ENCODE measurements at places on chromosomes 4 and X.

GRCh38 chr4:148812101-148812500, 369.9 kb upstream of the NR3C2 start:
- DNase-seq = no peak

GRCh38 chrX:118355225-118355920, 9.5 kb downstream of the WDR44 start:
- DNase-seq = peak; percentile 14

- peak; percentile 70 for DNase-seq
These were observed 21.0 kb downstream of the MSN start for GRCh38 chrX:65688403-65688871.

DNA sequence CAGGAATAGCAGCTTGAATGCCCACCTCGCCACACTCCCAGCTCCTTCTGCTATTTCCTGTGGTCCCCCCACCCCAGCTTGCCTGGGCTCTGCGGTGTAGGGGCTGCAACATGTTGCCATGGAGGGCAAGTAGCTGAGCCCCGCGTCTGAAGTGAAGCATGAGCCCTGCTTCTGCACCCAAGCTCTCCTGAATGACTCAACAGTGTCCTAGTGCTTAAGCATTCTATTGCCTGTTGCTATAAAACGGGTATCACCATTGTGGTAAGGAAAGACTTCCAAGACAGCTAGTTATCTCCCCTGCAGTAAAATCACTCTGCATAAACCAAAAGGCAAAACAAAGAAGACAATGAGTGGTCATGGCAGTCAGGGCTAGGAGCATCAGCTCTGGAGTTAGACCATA, 31.4 kb upstream of the SPATA4 start:
- peak; percentile 7 for DNase-seq

DNA sequence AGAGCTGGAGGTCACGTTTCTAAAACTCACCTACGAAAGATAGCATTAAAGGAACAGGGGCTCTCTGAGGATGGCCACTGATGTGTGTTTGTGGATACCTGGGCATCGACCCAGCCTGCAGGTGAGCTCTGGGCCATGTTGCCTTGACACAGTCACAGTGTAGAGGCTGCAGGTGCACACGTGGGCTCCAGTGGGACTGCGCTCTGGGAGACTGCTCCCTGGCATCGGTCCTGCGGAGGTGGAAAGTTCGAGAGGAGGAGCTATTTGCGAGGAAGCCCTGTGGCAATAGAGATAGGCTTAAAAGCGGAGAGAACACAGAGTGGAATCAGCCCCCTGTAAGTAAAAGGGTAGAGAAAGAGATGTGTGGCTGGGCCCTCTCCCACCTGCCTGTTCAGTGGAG, 12.3 kb upstream of the TADA2B start:
- no peak for DNase-seq

GRCh38 chr4:126215759-126216158, 901.0 kb downstream of the FAT4 start:
- DNase-seq = no peak

DNA sequence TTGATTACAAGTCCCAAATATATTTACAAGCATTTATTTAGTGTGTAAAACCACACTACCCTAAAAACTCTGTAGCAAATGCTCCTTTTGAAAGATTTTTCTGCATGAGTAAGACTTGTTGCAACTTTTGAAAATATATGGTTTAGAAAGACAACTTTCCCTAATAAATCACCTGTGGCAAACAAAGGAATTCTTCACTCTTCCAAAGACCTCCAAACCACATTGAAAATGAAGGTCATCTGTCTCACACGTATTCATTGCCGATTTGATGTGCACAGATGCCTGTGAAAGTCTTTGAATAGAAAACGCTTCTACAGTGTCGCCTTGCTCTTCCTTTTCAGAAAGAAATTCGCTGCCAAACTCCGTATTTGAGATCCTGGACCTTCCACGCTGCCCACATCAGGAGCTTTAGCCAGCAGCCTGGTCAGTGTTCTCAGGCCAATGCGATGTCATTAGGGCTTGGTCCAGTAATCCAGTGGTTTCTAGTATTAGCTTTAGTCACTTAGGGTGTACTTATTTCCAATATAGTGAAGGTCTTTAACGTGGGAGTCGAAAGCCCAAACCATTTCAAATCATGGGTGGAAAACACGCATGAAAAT, 22.2 kb downstream of the SPINK2 start:
- DNase-seq = no peak

GRCh38 chr4:67743194-67743593, 11.0 kb downstream of the GNRHR start:
- DNase-seq = no peak

DNA sequence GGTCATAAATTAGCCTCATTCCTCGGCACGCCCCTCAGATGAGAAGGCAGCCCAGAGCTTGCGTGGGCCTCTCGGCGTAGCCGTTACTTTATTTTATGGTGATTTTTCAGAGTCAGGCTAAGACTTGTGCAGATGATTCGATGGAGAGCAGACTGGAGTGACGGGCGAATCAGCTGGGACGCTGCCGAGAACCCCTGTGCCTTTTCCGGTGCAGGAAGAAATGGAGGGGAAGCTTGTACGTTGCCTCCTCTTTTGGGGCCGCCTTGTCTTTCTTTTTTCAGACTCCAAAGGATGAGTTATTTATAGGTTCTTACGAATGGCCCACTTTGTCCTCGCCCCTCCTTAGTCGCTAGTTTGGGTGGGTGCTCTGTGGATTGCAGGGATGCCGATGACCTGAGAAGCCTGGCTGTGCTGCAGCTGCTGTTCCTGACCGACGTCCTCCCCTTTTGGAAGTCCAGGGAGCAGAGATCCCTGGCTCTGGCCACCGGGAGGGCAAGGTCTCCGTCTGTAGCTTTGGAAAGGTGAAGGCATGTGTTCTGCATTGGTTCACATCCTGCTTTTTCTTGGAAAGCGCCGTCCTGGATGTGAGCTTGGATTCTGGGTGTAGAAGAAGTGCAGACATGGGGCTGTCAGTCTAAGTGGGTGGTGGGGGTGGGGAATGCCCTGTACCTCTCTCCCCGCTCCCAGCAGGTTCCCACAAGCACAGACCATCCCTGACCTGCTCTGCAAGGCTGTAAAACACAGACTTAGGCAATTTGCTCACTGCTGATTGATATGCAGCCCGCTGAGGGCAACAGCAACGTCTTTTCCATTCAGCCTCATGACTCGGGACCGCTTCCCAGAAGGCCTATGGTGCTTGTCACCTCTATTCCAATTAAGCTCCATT, 9.3 kb downstream of the SORCS2 start:
- DNase-seq = no peak

DNA sequence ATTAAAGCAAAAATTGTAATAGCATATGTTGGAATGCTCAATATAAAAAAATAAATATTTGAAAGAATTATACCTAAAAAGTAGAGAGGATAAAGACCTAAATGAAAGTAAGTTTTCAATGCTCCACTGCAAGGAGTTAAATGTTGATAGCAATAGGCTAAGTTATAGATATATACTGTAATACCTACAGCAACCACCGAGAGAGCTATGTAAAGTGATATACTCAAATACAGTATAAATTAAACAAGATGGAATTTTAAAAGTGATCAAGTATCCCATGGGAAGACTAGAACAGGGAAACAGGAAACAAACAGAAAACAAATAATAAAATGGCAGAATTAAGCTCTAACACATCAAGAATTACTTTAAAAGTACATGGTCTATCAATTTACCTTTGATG, 73.9 kb downstream of the CASP3 start:
- no peak for DNase-seq

GRCh38 chr4:148442832-148443511, 758 bp upstream of the NR3C2 start:
- peak; percentile 1 for DNase-seq

DNA sequence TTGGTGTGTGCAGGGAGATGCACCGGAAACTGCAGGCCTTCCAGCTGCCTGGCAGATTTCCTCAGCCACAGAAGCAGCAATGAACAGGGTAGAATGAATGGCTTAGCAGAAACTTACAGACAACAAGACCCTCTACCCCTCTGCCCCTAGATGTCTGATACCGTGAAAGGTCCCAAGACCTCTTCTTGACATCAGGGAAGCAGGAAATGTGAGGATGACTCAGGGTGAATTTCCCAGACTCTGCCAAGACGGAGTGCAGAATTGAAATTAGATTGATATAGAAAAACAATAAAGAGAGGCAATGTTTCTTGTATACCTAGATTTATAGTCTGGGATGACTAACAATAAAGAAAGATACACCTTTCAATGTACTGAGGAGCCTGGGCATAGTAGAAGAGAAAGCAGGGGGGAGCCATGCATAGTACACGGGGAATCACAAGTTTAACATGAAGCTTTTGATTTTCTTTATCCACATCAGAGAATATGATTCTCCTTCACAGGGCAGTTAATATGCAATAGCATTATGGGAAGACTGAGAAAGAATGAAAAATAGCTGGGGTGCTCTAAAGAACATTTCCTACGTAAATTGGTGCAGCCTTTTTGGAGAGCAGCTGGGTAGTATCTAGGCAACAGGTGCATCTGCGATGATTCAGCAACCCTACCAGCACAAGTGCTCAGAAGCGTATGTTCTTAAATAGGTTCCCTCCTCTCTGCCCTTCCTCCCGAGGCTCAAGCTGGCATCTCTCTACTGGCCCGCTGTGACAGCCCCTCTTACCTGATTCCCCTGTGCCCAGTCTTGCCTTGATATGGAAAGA, 18.3 kb upstream of the CXCR3 start:
- DNase-seq = no peak

DNA sequence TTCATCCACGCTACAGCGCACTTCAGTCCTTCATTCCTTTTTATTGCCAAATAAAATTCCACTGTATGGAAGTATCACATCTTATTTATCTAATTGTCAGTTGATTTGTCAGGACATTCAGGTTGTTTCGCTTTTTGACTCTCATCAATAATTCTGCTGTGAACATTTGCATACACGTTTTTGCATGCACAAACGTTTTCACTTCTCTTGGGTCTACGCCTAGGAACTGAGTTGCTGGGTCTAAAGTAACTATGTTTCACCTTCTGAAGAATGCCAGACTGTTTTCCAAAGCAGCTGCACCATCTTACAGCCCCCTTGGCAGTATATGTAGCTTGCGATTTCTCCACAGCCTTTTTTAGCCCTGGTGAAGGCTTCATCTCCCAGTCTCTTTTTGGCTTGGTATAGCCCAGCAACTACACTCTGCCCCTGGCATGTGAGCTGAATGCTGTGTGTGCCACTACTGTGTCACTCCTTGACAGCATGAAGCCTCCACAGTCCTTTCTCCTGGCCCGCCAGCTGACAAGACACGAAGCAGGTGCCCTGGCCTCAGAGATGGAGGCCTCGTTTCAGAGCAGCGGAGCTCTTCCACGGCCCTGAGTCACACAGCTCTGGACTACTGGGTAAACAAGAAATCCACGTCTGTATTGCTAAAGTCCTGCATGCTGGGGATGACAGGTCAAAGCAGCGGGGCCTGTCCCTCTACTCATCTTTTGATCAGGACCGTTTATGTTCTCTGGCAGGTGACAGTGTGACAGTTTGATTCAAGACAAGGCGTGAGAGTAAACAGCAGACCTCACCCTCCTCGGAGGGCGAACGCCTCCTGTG, 75.5 kb downstream of the NSUN7 start:
- DNase-seq = no peak

DNA sequence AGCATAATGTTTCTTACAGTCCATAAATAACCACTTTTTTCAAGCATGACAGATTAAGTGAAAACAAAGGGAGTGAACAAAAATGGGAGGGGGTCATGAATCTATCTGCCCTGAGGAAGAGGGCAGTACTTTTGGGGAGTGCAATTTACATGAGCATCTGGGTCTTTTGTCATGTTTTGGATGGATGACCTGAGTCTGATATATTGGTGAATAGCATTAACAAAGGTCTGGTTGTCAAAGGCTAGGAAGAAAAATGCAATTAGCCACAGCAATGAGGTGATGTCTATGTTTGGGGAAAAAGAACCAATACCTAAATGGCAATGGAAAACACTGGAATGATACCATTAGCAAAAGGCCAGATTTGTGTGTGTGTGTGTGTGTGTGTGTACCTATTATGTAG, 15.1 kb upstream of the MAD2L1 start:
- no peak for DNase-seq

DNA sequence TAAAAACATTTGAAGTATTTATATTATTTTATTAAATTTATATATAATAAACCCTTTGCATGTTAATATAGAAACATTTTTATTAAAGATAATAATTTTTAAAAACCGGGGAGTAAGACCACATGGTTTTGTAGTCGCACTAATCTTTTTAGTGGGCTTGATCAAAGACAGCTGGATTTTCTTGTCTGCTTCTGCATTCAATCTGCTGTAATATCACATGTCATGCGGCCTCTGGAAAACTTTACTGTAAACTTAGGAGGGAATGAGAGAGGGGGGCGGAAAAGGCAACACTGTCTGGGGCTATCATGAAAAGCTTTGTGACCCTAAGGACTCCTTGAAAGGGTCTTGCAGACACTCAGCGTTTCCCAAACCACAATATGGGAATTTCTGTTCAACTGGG, 62.8 kb upstream of the NLGN4X start:
- DNase-seq = no peak

DNA sequence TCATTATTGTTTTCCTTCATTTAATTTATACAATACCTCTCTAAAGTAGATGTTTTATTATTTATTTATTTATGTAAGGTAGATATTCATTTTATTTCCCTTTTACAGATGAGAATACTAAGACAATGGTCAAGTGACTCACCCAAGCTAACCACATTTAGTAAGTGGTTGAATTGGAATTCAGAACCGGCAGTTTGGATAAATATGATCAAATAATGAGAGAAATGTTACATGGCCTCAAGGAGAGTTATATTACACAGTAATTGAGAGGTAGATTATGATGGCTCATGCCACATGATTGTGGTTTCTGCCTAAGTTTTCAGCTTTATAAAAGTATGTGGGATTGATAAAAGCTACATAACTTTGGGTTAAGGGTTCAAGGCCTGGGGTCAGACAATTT, 239.4 kb upstream of the BOD1L1 start:
- DNase-seq = peak; percentile 57

- peak; percentile 55 for DNase-seq
These were observed 65.7 kb upstream of the KCNIP4 start for GRCh38 chr4:22014222-22014741.

GRCh38 chrX:132648895-132649294, 160.1 kb upstream of the MBNL3 start:
- peak; percentile 0 for DNase-seq

- DNase-seq = no peak
These were observed 22.8 kb upstream of the CYBB start for GRCh38 chrX:37757082-37757481.

- no peak for DNase-seq
These were observed 452.3 kb downstream of the ZIC3 start for GRCh38 chrX:138018145-138018799.

DNA sequence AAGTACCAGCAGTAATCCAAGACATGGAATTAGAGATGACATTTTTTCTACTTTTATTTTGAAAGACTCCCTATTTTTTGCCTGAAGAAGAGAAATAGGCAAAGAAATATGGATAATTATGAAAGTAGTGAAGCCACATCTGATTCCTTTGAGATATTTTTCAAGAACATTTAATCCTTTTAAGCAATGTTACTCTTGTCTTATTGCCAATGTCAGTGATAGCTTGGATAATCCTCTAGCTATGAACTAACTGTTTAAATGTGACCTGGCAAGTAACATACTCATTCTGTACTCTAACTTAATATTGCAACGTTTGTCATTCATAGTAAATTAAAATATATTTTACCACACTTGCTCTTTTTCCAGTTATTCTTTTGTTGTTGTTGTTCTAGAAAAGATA, 181.3 kb downstream of the VEGFC start:
- no peak for DNase-seq

- peak; percentile 93 for DNase-seq
These were observed 75.4 kb downstream of the TMEM131L start for GRCh38 chr4:153541456-153542096.

All from EH (cell line).